CD4-positive, alpha-beta T cell treated with Interleukin-12 subunit alpha and Interleukin-12 subunit beta, for 1 hour (primary cell): ENCODE measurements at places on chromosomes 5 and 9.

- DNase-seq = no peak
Observed at GRCh38 chr5:97243353-97243752, 60.3 kb upstream of the RIOK2 start.

DNA sequence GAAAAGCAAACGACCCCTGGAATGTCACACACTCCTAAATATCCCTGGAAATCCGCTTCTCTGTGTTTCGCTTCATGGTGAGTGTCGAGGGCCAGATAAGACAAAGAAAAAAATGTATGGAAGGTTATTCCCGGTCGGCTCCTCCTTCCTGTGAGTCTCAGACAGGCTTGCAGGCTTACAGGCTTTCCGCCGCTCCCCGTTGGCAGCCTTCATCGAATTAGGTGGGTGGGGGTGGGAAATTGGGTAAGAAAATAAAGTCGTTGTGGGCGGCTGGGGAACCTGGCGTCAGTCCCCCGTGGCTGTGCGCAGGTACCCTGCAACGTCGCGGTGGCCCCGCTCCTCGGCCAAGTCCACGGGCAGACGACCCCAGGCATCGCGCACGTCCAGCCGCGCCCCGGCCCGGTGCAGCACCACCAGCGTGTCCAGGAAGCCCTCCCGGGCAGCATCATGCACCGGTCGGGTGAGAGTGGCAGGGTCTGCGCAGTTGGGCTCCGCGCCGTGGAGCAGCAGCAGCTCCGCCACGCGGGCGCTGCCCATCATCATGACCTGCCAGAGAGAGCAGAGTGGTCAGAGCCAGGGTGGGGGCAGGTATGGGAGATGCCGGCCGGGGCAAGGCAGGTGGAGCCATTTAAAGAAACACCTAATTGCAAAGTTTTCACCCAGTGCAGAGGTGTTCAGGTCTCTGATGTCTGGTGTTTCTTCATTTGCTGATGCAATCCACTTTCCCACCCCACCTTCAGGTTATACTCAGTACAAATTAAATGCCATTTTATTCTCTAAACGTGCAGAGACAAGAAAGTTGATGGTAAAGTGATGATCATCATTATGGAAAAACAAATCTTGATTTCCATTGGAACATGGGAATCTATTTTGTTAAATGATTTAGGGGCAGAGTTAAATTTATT, 3.2 kb downstream of the CDKN2B start:
- no peak for DNase-seq

GRCh38 chr5:128197896-128198522, 114.4 kb downstream of the SLC12A2 start:
- DNase-seq = peak; percentile 43

DNA sequence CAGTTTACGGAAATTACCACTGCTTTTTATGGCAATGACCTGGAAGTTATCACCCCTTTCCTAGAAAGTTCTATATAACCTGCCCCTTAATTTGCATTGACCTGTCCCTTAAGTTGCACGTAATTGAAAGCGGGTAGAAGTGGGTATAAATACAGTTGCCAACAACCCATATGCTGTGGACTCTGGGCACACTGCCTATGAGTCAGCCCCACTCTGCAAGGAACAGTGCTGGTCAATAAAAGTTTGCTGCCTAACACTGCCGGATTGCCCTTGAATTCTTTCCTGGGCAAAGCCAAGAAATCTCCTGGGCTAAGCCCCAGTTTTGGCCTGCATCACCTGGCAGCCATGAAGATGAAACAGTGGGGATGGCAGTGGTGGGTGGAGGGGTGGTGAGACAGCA, 23.9 kb upstream of the CLPTM1L start:
- DNase-seq = no peak

- DNase-seq = no peak
Observed at GRCh38 chr5:82348784-82349425, 70.8 kb upstream of the RPS23 start.

GRCh38 chr5:170319301-170319700, 21.7 kb upstream of the LCP2 start:
- DNase-seq = no peak

GRCh38 chr5:93582677-93583438, at the start of gene NR2F1:
TSS of gene NR2F1 (plus strand) at chr5:93583222. CDS start at chr5:93585024, 1,802 bp downstream.
- DNase-seq = no peak

- no peak for DNase-seq
Observed at GRCh38 chr9:109114670-109115069, 5.1 kb downstream of the TMEM245 start.

GRCh38 chr9:33143241-33143661, 23.9 kb downstream of the B4GALT1 start:
- DNase-seq = no peak

DNA sequence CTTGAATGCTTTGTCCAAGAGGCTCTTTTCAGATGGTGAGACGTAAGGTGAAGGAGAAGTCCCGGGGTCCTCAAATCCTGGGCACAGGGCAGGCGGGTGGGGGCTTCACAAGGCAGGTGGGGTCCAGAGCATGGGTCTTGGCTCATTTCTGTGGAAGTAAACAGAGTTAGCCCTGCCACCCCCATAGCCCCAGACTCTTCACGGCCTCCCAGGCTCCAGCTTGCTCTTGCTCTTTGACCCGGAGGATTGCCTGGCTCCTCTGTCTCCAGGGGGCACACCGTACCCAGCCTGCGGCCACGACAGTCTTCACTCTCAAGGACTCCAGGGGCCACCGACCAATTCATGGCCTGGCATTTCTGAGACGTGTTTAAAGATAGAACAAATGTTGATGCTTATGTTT, 28.8 kb upstream of the POMT1 start:
- no peak for DNase-seq

GRCh38 chr5:108638021-108638420, 109.7 kb upstream of the FER start:
- no peak for DNase-seq

DNA sequence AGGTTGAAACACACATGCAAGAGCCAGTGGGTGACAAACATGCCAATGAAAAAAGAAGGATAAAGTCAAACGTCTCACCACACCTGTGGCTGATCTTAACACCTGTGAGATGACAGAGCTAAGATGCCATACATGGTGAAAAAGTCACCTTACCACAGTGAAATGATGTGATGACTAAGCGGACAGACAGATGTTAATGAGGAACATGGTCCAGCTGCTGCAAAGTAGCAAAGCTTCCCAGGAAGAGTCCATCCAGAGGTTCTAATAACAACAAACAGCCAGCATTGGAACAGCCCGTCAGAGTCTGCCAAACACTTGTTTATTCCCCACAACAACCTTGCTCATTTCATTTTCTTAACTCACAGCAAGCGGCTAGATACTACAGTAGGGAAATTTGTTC, 1.9 kb downstream of the KIAA1191 start:
- no peak for DNase-seq

DNA sequence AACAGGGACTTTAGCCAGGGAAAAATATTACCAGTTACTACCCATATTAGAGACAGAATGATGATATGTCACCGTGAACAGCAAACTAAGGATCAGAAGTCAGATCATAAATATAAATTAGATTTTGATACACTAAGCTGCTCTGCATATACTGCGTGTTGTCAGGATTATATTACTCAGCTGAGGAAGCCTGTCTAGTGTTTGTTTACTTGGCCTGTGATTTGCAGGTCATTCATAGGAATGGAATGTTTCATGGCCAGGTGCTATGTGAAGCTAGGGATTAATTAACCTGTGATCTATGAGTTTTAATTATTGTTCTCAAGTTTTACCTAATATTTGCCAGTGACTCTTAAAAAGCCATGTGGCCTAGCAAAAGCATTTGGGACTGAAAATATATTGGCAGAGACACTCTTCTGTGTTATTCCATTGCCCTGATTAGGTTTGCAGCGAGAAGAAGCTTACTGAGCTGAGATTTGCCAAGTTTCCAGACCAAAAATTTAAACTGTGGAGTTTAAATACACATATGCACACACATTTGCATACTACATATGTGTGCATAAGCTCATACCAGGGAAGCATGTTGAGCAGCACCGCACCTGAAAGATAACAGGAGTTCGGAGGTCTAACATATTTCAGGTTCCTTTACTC, 496.3 kb upstream of the GRIA1 start:
- DNase-seq = no peak
